T-helper 2 cell (primary cell): ENCODE measurements at places on chromosomes 2 and 18.

DNA sequence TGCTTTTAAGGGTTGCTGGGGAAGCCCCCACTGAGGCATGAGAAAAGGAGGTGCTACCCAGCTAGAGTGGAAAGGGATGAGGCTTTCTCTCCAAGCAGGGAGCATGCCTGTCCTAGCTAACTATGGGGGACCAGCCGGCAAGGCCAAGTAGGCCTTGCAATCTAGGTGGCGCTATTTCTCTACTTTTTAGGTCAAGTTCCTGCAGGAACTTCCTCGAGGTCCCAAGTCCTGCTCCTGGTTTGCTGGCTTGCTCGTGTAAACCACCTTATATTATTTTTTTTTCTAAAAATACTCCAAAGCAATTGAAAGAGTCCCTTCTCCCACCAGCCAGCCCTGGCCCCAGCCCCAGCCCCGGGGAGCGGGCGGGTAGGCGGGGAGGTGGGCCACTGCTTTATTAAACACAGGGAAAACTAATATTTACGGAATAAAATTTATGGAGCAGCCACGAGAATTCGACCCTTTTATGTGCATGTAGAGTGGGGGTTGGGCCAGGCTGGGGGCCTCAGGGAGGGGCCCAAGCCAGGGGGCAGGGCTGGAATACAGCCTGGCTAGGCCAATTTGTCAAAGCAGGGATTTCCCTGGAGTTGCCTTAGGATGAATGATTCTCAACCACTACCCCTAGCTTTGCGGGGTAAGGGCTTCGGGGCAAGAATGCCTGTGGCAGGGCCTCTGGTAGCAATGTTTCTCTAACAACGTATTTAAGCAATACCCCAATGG is 12.8 kb upstream of the IHH start:
- no peak for DNase-seq

GRCh38 chr2:207157162-207157481 is 8.6 kb downstream of the KLF7 start:
- no peak for DNase-seq

- no peak for DNase-seq
These were observed 233.7 kb downstream of the CCDC102B start for GRCh38 chr18:69031571-69031970.

- no peak for DNase-seq
These were observed 10.0 kb downstream of the NGEF start for GRCh38 chr2:233002829-233003657.
